ENCODE measurements at places on chromosomes 4 and X.

DNA sequence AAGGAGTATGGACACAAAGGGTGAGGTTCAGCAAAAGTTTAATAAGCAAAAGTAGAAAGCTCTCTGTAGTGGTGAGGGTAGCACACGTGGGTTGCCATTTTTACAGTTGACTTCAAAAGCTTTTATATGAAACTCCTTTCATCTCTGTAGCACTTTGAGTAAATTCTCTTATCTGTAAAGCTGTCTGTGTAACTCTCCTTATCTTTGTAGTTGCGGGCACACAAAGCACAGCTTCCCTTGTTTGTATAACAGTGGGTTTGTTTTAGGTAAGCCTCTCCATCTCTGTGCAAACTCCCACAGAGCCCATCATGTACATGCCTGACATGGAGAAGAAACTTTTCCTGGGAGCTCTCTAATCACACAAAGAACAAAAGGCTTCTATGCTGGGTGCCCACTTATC is 325.9 kb upstream of the PABPC5 start:
- no peak for DNase-seq

GRCh38 chrX:142499992-142500391 is 294.9 kb upstream of the MAGEC2 start:
- DNase-seq, result no peak

- DNase-seq, result no peak
These were observed 18.5 kb upstream of the TET2 start for GRCh38 chr4:105128208-105128607.

DNA sequence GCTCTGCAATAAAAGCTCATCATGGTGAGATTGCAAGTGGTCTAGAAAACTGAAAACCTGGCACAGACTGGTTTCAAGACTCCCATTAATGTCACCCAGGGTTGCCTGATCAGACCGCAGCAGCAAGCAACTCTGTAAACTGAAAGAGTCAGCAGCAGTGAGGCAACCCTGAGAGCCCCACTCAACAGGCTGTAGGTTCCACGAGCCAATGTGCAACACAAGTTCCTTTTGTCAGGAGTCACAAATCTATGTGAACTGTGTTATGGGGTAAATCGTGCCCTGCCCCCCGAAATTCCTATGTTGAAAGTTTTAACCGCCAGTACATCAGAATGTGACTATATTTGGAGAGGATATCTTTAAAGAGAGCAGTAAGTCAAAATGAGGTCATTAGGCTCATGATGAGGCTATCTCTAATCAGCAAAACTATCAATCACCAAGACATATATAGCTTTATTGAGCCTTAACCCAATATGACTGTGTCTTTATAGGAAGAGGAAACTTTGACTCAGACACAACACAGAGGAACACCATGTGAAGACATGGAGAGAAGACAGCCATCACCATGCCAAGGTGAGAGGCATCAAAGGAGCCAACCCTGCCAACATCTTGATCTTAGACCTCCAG is 94.0 kb downstream of the FBXO8 start:
- DNase-seq, result no peak

- no peak for DNase-seq
These were observed 645.9 kb downstream of the FSTL5 start for GRCh38 chr4:161517941-161518340.

DNA sequence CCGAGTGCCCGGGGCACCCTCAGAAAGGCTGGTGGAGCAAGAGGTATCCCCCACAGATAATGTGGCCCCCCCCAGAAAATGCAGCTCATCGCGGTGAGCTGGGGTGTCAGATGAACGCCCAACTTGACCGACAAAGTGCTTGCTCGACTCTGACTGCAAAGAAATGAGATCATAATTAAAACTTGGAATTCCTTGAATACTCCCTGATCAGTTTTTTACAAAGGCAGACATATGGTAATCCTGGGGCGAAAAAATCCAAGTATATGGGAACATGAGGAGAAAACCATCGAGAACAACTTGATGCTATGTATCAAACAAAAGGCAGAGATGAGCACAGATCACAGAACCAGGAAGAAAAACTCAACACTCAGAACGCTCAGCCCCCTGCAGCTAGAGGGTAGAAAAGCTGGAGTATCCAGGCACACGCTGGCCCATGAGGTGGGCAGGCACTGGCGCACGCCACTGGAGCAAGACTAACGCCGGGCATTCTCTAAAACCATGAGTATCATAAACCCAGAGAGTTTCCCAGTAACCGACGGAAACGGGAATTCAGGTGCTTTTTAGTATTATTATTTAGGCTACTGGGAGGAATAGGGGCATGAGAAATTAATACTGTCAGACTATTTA is 127.3 kb downstream of the AFAP1 start:
- DNase-seq, result no peak

GRCh38 chr4:23728971-23729370 is 160.9 kb downstream of the PPARGC1A start:
- no peak for DNase-seq

DNA sequence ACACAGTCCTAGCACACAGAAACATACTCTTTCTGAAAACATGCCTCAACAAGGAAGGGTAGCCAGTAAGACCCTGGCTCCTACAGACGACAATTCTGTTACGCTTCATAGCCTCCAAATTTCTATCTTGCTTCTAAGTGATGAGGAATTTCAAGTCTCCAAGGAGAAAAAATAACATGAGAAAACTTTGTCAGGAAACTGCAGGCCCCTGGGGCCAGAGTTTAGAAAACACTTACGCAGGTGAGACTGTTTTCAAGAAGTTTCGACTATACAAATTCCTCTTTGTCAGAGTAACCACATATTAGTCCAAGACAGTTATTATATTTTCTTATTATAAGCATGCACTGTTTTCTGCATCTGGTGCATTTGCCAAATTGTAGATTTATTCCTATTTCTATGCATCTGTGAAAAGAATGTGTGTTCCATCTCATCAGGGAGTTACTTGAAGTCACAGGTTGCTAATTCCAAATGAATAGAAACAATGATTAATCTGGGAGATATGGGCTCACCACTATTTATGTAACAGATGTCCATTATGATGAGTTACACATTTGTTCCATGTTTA is 30.3 kb upstream of the HCCS start:
- no peak for DNase-seq

- no peak for DNase-seq
These were observed at the start of gene ZFYVE28 for GRCh38 chr4:2417765-2418649. ZFYVE28 (minus strand) TSS chr4:2418645; CDS start chr4:2418323, 322 bp downstream.

DNA sequence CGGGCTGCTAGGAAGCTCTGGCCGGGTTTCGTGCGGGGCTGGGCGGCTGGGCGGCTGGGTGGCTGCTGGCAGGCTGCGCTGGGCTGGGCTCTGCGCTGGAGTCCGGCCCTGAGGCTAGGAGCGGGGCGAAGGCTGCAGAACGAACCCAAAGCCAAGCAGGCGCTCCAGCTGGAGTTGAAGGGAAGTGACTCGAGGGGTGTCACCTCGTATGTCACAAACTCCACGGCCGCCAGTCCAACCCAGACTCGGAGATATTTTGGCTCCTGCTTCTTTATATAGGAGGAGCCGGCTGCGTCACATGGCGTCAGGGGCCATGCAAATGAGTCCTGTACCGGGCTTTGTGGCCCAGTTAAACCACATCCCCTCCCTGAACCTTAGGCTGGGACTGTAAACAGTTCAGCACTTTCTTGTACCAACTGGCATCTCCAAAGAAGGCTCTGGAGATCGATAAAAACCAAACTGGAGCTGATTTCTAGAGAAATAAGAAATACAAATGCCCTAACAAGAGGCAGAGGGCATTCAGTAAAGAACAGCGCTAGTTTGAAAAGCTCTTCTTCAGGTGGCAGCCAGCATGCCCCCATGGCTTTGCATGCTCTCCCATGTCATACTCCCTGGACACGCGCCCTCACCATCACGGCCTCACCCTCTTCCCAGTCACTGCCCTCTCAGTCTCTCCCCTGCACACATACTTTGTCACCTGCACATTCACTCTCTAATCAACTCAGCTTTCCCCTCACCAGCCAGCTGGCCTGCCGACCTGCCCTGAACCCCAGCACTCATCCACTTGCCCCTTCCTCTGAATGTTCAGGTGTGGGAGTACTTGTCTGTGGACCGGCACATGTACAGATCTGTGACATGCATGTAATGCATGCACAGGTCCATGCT is 58.5 kb downstream of the TSC22D3 start:
- DNase-seq, result peak; percentile 96

DNA sequence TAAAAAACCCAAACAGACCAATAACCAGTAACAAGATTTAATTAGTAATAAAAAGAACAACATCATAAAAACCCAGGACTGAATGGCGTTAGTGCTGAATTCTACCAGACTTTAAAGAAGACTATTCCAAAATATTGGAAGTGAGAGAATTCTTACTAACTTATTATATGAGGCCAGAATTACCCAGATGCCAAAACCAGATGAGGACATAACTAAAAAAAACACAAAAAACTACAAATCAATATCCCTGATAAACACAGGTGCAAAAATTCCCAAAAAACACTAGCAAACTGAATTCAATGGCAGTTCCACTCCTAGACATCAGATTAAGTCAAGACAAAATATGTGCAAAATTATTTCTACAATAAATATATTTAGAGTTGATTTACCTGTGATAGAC is 400.1 kb upstream of the PABPC4L start:
- DNase-seq, result no peak

DNA sequence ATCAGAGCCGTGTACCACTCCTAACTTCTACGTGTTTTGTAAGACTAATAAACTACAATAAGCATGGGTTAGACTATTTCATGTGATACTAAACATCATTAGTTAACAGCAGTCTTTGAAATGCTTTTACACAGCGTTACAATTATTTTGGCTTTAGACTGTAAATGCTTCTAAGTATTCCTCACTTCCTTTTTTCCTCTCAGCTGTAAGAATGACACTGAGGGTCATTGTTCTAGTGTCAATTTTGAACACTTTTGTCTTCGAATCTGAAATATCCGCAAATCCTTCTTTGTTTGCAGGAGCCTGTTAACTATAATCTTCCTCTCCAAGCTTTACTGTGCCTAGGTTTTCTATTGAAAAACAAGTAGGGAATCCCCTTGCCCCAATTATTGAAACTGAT is 1.5 kb downstream of the ABCE1 start:
- no peak for DNase-seq

- DNase-seq, result no peak
These were observed 387.9 kb upstream of the TENM3 start for GRCh38 chr4:181855307-181855706.

DNA sequence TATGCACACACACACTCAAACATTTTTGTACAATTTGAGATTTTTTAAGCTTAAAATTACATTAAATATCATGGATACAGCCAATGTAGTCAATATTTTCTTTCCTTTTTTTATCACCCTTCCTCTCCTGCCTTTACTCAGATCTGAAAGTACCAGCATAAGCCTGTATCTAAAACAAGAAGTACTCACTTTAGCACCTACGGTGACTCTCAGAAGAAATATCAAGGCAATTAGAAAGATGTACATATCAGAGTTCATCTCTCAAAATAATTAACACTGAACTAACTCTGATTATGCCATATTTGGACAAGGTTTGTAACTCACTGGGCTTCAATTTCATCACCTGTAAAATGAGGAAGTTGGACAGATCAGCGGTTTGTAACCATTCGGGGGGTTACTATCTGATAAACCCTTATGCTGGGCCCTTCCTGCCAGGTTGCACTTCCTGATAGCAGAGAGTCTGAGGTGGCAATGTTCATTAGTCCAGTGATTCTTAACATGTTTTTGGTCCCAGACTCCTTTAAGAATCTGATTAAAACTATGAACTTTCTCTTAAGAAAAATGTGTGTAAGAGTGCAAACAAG is 5.7 kb upstream of the GPR174 start:
- DNase-seq, result peak; percentile 59

Measured in CD4-positive, alpha-beta T cell treated with Interleukin-4 for 1 hour (primary cell).